Glutamatergic neuron (in vitro differentiated cells): ENCODE measurements at places on chromosomes 12 and 14.
A peak's percentile ranks its signal among the peaks of the same experiment; 100 is the strongest.

- no peak for DNase-seq
Observed at GRCh38 chr14:96095058-96095457, 55.9 kb downstream of the C14orf132 start.

- DNase-seq, result no peak
Observed at GRCh38 chr12:68231229-68231628, 5.6 kb upstream of the IL26 start.

DNA sequence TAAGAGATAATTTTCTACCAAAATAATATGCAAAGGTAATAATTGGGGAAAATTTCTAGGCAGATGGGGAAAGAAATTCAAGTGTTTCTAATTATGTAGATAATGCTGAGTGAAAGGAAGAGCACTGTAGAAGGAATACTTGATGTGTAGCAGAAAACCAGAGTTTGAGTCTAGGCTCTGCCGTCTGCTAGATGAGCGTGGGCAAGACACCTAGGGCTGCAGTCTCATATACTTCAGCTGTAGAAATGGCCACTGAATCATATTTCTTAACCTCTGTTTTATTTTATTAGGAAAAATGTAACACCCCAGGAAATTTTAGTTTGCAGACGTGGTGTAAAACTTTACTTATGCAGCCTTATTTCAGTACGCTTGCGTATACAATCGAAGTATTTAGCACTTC, 59.8 kb upstream of the SLC38A2 start:
- DNase-seq, result no peak

DNA sequence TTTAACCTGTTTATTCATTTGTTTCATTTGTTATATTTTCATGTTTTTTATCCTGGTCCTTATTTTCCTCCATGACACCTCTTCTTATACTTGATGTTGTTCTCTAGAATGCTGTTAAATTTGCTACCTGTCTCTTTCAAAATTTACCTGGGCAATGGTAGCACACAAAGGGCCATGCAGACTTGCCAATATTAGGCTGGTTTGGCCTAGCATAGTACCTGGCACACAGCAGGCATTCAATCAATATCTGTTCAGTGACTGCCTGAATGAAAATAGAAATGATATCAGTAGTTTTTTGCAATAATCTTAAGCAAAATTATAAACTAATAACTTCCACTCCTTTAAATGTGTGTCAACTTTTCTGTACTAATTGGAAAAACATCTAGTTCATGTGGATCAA, 325.1 kb downstream of the APAF1 start:
- no peak for DNase-seq

GRCh38 chr14:104888489-104889374, 23.7 kb downstream of the CEP170B start:
- peak; percentile 18 for DNase-seq
